Stimulated activated CD4-positive, alpha-beta T cell treated with anti-CD3 and anti-CD28 coated beads, Interleukin-1b, Interleukin-23, amount 100 ng/mL, for 24 hours (primary cell): ENCODE measurements at places on chromosomes 7 and 10.

- DNase-seq, result no peak
Measured at GRCh38 chr10:327889-328852, 192.9 kb downstream of the ZMYND11 start.

DNA sequence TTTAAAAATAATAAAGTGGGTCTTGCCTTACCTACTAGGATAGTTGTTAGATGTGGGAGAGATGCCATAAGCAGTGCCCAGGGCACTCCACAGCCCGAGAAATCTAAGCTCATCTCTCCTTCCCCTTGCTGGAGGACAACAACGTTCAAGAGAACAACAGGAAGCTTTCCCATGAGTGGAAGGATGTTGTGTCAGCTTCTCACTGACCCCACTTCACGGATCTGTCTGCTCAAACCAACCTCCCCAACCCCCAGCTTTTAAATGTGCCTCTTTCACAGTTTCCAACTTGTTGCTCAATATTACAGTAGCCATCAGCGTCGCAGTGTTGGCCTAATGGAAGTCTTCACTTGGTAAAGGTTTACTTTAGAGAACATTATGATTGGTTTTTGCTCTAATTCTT is 72.1 kb downstream of the PTPRE start:
- no peak for DNase-seq

GRCh38 chr7:30320392-30320791 is 36.0 kb downstream of the ZNRF2 start:
- DNase-seq, result no peak

DNA sequence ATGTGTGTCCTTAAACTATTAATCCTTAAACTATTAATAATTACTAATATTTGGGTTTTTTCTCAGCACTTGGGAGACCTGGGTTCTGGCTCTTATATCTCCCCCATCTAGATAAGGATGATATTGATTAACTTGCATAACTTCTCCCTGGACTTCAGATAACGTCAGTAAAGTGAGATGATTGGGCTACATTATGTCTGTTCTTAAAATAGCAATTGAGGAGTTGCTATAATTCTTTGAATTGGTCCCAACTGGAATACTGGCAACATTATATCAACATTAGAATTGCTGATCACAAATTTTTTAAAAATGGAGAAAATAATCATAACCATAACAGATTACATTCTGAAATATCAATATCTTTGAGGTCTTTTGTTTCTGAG is 1.9 kb downstream of the APBB1IP start:
- no peak for DNase-seq

DNA sequence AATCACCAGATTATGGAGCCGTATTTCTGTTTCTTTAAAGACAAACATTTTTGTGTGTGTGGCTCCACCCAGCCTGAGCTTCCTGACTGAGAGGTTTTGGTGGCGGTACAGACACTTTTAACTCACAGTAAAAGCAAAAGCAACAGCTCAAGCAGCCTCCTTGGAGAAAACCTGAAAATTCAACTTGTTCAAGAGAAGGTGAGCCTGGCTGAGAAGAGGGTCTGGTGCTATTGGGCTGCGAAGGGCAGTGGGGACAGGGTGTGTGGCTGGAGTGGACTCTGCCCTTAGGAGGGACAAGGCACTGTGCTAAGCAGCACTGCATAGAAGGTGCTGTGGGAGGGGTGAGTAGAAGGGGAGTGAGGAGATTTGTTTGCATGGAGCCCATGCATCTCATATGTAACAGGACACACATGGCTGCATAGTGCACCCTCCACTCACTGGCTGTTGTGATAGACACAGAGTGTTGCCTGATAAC is at the start of gene GIMAP7:
GIMAP7 (plus strand) TSS at position 125 of the 475 bp plus-strand sequence. CDS start 5,103 bp downstream, outside the sequence.
- DNase-seq, result no peak

GRCh38 chr10:37439826-37440225 is 314.4 kb downstream of the ANKRD30A start:
- DNase-seq, result no peak

- no peak for DNase-seq
Measured at GRCh38 chr7:152871678-152872060, 112.1 kb downstream of the ACTR3B start.

DNA sequence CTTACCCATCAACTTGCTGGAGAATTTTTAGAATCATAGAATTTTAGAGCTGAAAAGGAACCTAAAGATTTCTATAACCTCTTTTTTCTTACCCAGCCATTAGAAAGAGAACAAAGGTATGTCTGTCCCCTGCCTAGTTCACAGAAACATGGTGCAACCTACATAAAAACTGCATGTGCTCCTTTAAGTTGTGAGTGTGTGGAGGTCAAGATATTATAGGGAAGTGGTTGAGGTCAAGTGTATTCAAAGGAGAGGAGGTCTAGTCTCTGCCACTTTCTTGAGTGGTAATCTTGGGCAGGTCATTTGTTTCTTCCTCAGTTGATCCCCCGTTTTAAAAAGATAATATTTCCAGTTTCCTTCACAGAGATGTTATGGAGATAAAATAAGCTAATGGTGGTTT is 6.4 kb downstream of the UBTD1 start:
- DNase-seq, result no peak

DNA sequence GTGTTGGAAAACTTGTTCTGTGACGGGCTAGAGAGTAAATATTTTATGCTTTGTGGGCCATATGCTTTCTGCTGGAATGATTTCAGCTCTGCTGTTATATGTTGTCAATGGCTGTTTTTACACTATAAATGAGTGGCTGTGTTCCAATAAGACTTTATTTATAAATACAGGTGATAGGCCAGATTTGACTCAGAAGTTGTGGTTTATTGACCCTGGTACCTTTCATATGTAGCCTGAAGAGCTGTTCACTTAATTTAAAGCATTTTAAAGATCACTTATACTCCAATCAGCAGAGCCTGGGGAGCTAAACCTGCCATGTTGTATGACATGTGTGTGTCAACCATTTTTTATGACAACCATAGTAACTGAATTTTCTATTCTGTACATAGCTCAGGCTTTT is 9.1 kb upstream of the SSBP1 start:
- no peak for DNase-seq

GRCh38 chr10:21172542-21172929 is 275.4 kb upstream of the NEBL start:
- no peak for DNase-seq

DNA sequence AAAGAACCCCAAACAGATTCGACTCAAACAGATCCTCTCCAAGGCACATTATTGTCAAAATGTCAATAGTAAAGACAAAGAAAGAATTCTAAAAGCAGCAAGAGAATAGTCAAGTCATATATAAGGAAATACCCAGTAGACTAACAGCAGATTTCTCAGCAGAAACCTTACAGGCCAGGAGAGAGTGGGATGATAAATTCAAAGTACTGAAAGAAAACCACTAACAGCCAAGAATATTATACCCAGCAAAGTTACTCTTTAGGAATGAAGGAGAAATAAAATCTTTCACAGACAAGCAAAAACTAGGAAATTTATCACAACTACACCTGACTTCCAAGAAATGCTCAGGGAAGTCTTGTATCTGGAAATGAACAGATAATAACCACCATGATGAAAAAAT is 38.2 kb downstream of the ANXA8 start:
- DNase-seq, result no peak

DNA sequence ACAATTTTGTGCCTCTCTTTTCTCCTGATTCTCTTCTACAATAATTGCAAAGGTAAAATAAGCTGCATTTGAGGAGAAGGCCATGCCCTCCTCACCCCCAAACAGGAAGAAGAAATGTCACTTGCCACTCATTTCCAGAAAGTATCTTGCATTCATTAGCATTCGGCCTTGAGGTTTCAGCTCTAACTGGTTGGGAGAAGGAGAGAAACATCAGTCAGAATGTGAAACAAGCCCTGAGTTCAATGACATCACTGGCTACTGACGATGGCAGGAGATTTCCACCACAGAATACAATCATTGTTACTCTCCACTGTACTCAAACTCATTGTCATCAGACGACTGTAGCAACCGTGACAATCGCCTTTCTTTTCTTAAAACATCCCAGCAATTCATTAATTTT is 72.8 kb downstream of the PRKCQ start:
- no peak for DNase-seq

DNA sequence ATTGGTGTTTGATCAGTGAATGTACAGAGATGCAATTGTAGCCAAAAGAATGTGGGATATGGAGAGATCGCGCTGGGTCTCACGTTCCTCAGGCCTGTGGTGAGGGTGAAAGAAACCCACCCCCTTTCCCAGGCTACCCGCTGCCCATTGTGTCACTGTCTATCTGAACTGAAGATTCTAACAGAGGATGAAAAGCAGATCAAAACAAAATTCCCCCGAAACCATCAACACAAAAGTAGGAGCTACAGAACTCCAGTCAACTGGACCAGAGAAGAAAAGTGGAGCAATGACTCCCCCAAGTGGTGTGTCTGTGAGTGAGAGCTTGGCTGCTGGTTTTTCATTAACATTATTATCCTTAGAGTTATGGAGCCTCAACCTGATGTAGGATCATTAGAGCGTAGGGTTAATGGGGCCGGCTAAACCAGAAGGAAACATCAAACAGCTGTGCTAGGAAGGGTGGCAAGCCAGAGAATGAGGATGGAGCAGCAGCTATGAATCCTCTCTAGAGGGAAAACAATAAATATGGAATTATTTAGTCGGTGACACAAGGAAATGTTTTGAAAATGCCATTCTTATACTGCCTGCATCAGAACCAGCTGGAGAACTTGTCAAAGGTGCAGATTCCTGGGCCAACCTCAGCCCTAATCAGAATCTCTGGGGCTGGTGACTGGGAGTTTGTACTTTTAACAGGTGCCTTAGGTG is 38.3 kb downstream of the AKR1B1 start:
- DNase-seq, result no peak

GRCh38 chr10:2143213-2143835 is 406.0 kb upstream of the ADARB2 start:
- DNase-seq, result no peak

GRCh38 chr7:92731335-92732063 is 104.9 kb downstream of the CDK6 start:
- DNase-seq, result peak; percentile 17

DNA sequence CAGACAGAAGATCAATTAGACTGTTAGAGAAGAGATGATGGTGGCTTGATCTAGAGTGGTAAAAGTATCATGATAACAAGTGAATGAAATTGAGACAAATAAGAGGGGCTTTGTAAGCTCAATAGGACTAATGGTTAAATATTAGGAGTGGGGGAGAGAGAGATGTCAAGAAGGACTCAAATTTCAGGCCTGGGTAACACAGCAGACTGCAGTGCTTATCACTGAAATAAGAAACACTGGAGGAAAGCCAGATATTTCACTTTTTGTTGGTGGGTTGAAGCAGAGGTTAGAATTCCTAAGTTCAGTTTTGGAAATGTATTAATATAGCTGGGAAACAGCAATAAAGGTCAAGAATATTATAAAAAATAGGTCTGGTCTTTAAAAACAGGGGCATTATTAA is 74.6 kb downstream of the ORC5 start:
- no peak for DNase-seq

DNA sequence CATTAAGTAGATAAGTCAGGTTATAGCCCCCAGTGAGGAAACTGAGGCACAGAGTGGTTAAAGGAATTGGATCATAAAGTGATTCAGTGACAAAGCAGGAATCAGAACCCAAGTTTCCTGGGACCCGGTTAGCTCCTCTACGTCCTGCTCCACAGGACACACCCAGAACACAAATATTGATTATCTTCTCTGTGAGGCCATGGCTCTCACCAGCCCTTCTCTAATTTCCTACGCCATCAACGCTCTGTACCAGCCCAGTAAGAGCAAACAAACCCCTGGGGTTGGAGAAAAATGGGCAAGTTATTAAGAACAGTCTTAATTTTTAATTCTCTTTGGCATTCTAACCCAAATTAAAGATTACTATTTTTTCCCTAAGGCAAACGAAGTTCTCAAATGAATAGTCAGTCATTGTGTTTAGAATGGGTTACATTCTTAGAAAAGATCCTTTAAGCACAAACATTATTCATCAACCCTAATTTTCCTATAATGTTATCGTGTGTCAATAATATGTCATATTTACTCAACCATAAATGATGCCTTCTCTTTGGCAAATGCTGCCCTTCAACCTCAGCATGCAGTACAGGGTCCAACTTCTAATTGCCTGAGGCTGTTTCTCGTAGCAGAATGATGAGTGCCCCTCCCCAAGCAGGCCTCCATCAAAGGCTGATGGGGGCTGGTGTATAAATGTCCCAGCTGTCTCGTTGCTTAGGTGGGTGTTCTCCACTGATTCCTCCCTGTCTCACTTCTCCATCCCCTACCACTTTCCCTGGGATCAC is 25.4 kb upstream of the TM9SF3 start:
- no peak for DNase-seq

GRCh38 chr10:101481256-101481655 is 106.8 kb downstream of the POLL start:
- DNase-seq, result no peak
